ENCODE measurements at places on chromosomes 6 and 20. TPM values are rescaled to one million over a fixed set of nuclear protein-coding genes. Genes with fewer than 3 reads are reported as not detected.

GRCh38 chr20:58088625-58089024 lies 139.8 kb downstream of the ANKRD60 start:
- DNase-seq = no peak

DNA sequence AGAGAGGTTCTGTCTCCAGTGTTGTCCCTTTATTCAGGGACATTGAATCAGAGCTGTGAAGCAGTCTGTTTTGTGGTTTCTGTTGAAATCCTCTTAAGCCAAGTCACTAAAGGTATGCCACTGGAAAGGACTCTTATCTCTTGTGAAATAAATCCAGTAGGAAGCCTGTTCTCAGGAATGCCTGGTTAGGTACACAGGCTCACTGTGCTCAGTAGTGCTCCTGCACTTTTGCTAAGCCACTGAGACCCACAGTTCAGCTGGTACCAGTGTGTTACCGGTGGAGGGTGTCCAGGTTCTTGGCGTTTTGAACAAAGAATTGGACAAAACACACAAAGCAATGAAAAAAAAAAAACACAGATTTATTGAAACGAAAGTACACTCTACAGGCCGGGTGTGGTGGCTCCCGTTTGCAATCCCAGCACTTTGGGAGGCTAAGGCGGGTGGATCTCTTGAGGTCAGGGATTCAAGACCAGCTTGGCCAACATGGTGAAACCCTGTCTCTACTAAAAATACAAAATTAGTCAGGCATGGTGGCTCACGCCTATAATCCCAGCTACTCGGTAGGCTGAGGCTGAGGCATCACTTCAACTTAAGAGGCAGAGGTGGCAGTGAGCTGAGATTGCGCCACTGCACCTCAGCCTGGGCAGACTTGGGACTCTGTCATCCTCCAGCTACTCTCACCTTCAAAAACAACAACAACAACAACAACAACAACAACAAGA lies 186.1 kb downstream of the JARID2 start:
- no peak for DNase-seq

SLC22A2 gene
- total RNA-seq = not detected

ARMC12 gene
- 0.43 TPM for total RNA-seq

SLC16A10 gene
- 4.1 TPM for total RNA-seq

ARG1 gene
- total RNA-seq = not detected

DNA sequence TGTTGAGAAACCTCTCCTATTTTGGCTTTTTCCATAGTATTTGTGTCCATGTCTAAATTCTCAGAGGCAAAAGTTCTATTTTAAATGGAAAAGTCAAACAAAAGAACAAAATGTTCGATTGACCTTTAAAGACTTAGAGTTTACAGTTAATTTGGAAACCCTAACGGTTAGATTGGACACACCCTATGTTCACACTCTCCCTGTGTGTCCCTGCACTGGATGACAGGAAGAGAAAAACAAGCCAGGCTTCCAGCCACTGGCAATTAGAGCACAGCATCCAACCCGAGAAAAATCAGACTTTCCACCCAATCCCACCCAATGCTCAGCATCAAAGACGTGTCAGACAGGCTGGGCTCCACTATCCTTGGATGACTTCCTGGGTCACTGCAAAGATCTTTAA lies 241.3 kb downstream of the TBXT start:
- DNase-seq = no peak

DNA sequence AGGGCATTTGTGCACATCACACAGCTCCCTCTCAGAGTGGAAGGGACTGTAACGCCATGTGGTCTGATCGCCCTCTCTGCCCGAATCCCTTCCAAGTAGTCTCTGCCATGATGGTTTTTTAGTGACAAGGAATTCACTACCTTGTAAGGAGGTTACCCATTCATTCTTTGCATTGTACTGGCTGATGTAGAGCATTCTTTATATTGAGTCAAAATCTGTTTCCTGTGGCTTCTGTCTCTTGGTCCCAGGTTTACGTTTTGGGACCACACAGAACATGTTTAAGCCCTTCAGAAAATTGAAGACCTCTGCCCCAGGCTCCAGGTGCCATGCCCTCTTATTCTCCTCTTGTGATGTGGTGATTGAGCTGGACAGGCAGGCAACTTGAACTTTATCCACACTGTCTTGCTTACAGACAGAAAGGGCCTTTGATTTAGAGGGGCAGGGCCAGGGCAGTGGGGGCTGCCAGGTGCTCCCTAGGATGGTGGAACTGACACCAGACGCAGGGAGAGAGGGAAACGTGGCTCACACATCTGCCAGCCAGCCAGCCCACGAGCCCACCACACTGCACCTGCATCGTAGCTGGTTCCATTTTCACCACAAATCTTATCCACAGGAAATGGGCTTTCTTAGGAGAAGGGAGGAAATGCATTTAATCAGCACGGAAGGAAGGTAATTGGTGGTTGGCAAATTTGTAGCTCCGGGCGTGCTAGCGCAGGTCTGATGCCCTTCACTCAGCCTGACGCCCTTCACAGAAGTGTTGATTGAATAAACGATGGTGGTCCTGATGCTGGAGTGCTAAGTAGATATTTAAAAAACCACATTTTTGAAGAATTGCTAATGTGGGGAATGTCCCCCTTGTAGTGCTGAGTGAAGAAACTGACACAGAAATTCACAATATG lies 78.2 kb downstream of the TCP11 start:
- DNase-seq = no peak

PSORS1C1 gene
- not detected for total RNA-seq

CST4 gene
- not detected for total RNA-seq

GRCh38 chr6:300494-301198 lies 8.4 kb downstream of the DUSP22 start:
- DNase-seq = no peak

GRCh38 chr6:162963861-162964260 lies 236.1 kb downstream of the PACRG start:
- no peak for DNase-seq

DNA sequence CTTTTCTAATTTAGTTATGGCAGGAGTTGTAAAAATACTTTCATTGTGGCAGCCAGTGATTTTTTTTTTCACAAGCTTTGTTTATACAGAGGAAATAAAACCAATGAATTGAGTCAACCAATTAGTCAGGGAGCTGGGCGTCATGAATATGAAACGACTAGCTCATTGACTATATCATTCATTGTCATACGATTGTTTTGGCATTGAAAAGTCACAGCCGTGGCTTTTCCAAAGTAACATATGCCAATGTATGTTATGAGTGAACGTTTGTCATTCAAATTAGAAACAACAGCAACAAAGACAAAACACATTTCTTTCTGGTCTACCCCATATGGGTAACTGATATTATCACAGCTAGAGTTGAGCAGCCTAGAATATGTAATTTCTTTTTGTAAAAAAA lies 810.6 kb downstream of the EPHA7 start:
- no peak for DNase-seq

BCAS4 gene
- total RNA-seq = 12.7 TPM

PHF20 gene
- total RNA-seq = 48.8 TPM

- DNase-seq = no peak
Measured at GRCh38 chr6:161963634-161964234, 689.9 kb upstream of the AGPAT4 start.

Measured in activated T-cell treated with anti-CD3 and anti-CD28 coated beads, Interleukin-2, amount 50 U/mL, for 4 hours (primary cell).